ENCODE measurements at places on chromosomes 5 and 9.

DNA sequence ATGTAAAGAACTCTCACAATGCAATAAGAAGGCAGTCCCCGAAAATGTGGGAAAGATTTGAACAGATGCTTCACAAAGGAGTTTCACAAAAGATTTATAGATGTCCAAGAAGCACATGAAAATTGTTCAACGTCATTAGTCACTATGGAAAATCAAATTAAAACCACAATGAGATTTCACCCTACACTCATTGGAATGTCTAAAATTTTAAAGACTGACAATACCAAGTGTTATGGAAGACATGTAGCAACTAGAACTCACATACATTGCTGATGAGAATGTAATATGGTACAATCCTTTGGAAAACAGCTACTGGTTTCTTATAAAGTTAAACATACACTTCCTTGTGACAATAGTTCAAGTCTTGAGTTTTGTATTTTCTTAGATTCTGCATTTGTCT is 11.0 kb upstream of the RECK start:
- no peak for DNase-seq

DNA sequence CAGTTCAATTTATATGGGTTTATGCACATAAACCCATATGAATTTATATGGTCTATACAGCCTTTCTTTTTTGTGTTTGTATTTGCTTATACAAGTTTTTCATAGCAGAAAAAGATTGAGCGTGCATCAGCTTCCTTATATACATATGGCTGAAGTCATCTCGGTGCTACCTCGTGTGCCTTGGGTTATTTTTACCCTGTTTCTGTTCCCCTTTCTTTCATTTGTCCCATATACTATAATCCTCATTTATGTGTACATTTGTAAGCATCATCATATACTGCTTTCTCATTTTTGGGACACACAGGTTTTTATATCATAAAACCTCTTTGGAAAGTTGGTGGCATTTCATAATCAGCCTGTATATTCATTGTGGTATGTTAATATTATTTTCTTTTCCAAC is 107.8 kb upstream of the ADAMTSL1 start:
- DNase-seq, result no peak

DNA sequence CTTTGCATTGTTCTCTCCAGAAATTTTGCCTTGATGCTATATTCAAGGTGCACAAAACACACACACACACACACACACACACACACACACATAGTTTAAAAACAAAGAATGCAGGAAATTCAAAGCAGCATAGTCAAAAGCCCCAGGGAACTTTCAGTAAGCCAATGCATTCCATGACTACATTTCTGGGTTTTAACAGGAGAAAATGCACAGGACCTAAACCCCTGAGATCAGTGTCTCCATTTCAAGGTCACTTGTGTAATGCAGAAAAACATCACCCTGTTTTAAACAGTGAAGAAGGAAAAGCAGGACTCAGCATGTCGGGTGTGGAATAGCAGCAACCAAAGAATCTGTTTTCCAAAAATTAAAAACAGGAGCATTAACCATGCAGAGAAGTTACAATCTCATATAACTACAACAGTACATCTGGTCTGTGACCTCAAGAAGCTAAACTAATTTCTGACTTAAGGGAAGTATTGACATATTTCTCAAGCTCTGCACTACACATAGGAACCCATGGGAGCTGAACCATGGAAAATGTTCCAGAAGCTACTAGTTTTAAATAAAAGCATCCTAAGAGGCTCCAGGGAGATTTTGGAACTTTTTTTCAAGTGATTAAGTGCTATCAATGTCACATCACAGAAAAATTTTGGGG is 296.7 kb downstream of the HINT1 start:
- DNase-seq, result no peak

- DNase-seq, result no peak
Observed at GRCh38 chr5:168676501-168676900, 97.3 kb upstream of the PANK3 start.

- DNase-seq, result no peak
Observed at GRCh38 chr5:65742565-65743231, 20.7 kb downstream of the NLN start.

- DNase-seq, result no peak
Observed at GRCh38 chr5:132220491-132220890, 7.2 kb downstream of the P4HA2 start.
